ENCODE measurements at places on chromosomes 6 and 20.
A peak's percentile ranks its signal among the peaks of the same experiment; 100 is the strongest.

- peak; percentile 56 for DNase-seq
These were observed 553.8 kb upstream of the PTCHD4 start for GRCh38 chr6:48664826-48665225.

- DNase-seq: peak; percentile 87
These were observed 1071.1 kb upstream of the CITED2 start for GRCh38 chr6:140445474-140446004.

DNA sequence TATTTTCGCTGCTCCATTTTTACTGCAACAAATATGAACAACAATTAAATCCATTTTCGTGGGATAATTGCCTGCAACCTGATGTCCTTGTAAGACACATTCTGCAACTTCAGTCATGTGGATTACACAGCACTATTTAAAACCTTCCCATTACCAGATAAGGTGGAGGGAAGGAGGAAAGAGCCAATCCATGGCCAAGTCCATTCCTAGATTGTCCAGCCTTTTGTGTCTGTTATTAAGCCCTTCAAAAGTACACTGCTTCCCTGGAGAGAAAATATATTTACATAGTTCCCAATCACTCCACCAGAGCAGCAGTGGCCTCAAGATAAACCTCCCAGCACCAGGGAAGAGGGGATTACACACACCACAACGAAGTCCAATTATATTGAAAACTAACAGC is 347.9 kb downstream of the CDH26 start:
- no peak for DNase-seq

GRCh38 chr6:92888316-92888715 is 531.0 kb downstream of the EPHA7 start:
- DNase-seq: no peak

DNA sequence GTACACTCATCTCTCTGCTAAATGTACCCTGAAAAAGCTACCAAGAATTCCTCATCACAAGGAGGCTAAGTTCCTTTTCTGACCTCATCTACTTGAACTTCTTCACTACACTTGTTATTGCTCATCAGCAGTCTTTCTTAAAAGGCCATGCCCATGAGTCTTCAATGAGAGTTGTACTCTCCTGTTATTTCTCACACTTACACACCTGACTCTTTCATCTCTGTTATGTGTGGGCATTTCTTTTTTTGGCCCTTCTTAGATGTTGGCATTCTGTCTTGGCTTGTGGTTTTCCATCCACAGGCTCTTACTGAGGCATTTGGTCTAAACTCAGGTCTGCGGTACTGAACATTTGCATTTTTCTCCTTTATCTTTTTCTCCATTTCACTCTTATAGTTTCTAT is 10.7 kb upstream of the SLC17A1 start:
- no peak for DNase-seq

GRCh38 chr20:59159493-59160376 is 3.9 kb upstream of the ZNF831 start:
- DNase-seq: no peak

DNA sequence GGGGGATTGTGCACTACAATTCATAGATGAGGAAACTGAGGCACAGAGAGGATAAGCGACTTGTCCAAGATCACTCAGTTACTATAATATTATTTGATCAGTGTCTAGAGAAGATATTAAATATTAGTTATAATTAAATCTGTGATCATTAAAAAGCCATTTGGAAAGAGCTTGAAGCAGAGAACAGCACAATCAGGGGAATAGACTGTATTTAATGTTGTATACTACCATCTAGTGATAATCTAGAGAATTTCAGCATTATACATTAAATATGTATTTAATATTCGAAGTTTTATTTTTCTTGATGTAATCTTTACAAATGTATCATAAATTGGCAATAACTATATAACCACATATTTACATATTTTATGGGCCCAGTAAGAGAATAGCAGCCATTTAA is 20.1 kb upstream of the MTCL3 start:
- no peak for DNase-seq

Measured in fibroblast of skin of left quadriceps (primary cell).